Stimulated activated CD4-positive, alpha-beta T cell treated with anti-CD3 and anti-CD28 coated beads, Interleukin-1b, Interleukin-23, amount 100 ng/mL, for 1 hour (primary cell): ENCODE measurements at places on chromosomes 7 and 10.

DNA sequence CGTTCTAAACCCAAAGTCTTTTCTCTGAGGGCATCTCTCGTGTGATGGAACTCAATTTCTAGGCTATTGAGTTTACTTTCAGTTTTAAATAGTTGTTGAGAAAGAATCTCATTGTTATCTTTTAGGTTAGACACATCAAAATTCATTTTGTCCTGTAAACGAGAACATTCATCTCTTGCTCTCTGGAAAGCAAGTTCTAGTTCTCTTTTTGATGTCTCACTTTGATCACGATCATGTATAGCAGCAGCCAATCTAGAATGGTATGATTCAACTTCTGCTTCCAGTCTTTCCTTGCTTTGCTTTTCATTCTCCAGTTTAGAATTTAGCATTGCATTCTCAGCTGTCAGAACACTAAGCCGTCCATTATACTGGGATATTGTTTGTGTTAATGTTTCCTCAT lies 65.1 kb downstream of the ANKRD26 start:
- DNase-seq = no peak

DNA sequence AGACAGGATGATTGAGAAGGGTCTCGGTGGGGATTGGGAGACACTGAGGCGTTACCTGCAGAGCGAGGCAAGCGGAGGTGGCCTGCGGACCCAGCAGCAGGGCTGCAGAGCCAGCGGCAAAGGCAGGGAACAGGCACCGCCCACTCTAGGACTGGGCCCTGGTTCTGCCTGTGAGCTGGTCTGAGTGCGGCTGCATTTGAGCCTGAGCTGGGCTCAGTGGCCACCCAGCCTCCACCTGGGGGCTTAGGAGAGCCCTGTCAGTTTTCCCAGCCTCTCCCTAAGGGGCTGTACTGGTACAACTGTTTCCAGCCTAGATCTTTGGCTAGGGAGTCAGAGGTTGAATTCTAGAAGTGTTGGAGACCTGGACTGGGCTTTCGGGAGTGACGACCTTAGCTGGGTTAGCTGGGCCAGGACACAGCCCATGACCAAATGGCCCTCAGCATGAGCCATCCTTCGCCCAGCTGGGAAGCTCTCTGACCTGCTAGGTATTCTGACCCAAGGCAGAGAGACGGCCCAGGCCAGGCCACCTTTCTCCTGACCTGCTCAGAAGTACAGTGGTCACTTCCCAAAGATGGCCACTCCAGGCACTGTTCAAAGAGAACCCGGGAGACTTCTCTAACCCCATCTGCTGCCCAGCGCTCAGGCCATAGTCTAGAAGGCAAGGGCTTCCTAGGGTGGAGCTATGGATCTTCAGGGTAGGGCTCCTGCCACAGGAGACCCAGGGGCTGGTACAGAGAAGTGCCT lies 64.9 kb downstream of the PAX2 start:
- no peak for DNase-seq

GRCh38 chr7:35386082-35386815 lies 132.3 kb upstream of the TBX20 start:
- no peak for DNase-seq

- no peak for DNase-seq
Measured at GRCh38 chr10:67385089-67385488, 310.9 kb downstream of the CTNNA3 start.

- no peak for DNase-seq
Measured at GRCh38 chr7:136657482-136657921, 210.9 kb upstream of the CHRM2 start.

DNA sequence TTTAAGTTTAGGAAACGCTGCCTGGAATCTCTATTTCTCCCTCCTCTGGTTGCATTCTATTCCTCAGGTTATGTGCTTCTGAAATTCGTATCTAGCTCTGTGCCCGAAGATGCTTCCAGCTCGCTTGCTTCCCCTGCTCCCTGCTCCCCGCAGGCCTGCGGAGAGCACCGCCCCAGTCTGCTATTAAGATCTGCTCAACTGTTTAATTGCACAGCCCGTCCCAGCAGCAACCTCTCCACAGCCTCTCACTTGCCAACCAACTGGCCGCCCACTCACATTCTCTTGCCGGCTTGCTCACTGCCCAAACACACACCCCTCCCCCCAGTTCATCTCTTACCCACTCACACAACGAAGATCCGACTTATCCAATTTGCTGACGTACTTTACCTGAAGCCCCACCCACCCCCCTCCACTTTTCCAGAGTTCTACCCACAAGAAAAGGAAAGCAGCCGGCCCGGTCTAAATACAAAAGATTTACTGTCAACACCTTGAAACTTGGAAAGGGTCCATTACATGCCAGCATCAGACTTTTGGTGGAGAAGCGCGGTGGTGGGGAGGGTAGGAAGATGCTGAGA lies 167.3 kb upstream of the KLF14 start:
- DNase-seq = no peak

DNA sequence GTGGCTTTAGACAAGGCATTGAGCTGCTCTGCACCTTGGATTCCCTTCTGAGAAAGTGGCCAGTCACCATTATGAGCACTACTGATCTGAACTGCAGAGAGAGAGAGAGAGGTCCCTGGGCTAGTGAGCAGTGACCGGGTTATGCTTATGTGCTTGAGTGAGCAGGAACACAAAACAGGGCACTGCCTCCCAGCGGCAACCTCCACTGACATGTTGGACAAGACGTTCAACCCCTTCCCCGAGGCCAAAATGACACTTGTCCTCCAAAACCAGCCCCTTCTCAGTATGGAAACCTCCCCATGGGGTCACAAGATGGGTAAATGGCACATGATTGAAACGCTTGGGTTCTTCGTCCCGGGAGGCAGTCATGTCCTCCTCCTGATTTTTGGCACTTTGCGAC lies 339.4 kb upstream of the ZMIZ1 start:
- no peak for DNase-seq

GRCh38 chr7:83484266-83484665 lies 164.7 kb downstream of the SEMA3E start:
- DNase-seq = no peak
